ENCODE measurements at places on chromosomes 7 and 10.

- no peak for DNase-seq
Measured at GRCh38 chr10:13867822-13868221, 281.1 kb downstream of the PRPF18 start.

DNA sequence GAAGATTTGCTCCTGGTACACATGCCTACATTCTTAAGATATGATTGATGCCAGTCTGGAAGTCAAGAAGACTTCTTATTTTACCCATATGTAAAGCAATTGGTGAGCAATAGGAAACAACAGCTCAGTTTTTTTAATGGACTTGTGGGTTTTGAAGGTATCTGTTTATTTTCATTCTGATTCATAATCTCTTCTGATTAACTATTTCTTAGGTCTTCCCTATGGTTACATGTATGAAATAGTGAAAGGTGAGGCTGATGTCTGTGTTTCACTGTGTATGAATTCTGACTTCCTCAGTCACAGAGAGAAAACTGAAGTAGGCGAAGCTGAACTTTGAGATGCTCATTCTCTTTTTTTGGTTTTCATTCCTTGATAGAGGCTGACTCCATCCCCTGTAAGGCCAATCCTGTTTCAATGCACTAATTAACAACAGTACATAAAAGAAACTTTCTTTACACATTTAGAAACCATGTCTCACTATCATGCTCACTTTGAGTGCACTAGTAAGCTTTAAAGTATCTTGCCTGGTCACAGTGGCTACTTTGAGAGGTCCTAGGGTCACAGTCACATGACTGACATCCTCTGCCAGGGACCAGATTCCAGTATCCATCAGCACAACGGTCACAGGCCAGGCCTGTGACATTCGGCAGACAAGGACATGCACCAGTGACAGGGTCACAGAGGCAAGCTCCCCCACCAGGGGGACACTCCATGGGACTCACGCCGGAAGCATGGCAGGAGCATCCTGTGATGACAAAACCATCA, 59.5 kb upstream of the LAMB1 start:
- no peak for DNase-seq

GRCh38 chr7:155739538-155740143, 72.6 kb downstream of the SHH start:
- no peak for DNase-seq

- DNase-seq: no peak
Measured at GRCh38 chr7:137462074-137462715, 118.7 kb upstream of the PTN start.

DNA sequence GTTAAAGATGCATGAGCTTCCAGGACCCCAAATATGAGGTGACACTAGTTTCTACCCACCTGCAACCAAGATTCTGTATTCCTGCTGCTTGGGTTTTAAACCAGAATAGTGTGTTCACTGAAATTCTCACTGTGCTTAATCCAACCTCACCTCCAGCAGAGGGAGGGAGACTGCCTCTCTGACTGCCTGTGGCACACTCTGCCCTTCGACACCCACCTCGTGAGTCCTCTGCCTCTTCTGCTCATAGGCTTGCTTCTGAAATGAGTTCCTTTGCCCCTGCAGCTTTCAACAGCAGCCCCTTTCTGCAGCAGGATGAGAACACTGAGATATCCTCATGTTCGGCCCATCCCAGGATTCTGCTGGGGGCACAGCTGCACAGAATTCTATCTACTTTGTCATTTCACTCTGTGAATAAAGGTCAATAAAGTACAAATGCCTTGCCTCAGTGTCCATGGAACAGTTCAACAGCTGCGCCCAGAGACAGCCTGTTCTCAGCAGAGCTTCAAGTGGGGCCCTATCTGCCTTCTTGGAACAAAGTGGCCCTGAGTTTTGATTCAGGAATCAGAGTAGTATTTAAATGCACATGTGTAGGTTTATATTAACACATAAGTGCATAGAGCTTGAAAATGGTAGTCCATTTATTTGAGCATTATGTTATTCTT, 632.5 kb downstream of the TNS3 start:
- DNase-seq: no peak

GRCh38 chr10:20745556-20746375, 151.3 kb downstream of the NEBL start:
- DNase-seq: no peak

DNA sequence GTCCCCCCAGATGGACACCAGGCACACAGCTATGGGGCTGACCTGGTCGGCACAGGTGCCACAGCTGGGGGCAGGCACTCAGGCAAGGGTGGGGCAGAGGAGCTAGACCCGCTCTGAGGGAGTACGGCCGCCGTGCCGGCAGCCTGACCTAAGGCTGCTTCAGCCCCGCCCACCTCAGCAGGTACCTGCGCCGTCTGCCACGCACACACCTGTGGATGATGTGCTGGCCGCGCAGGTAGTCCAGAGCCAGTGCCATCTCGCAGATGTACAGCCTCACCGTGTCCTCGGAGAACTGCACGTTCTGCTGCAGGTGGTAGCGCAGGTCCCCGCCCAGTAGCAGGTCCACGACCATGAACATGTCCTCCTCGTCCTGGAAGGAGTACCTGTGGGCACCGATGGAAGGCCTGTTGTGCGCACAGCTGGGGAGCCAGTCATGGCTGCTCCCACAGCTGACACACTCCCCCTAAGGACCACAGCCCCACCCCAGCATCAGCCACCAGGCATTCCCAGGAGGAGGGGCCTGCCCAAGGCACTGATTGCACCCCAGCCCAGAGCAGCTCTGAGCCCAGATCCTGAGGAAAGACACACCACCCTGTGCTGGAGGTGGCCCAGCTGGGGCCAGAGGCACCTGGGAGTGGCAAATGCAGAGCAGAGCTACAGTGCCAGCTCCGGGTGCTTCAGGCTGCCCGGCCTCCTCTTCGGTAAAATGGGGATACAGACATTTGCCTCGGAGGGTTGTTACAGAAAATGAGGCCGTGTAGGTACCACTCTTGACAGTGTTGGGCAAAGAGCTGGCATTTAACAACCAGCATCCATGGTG, 40.0 kb downstream of the DPYSL4 start:
- no peak for DNase-seq

DNA sequence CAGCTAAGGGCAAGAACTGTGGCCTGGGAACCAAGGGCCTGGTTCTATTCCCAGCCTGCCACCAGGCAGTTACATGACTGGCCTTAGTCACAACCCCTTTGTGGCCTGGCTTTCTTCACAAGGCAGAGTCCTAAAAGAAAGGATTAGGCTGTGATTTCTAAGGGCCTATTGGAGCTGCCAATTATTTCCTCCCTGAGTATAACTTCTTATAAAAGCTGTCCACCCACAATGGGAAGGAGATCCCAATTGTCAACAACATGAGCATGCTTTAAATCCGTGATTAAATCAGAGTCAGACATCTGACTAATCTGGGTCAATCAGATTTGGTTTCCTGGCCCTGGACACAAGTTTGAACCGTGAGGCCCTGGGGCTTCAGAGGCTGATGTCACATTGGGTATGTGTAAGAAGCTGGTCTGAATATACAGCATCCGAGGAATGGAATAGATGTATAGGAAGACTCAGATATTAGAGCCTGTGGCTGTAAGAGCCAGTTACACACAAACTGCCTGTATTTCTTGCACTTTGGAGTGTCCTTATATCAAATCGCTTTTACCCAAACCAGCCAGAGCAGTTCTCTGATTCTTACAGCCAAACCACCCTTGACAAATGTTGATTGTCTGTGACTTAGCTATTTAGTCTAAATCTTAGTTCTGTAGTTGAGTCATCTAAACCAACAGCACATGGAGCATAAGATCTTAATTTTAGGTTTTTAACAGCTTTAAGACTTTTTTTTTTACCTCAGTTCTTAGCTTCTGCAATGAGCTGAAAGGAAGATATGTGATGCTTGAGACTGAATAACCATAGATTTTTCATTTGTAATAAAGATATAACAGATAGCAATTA, 61.3 kb downstream of the ABCB4 start:
- DNase-seq: no peak

GRCh38 chr10:119205894-119206602, 1.3 kb upstream of the GRK5 start:
- peak; percentile 5 for DNase-seq

DNA sequence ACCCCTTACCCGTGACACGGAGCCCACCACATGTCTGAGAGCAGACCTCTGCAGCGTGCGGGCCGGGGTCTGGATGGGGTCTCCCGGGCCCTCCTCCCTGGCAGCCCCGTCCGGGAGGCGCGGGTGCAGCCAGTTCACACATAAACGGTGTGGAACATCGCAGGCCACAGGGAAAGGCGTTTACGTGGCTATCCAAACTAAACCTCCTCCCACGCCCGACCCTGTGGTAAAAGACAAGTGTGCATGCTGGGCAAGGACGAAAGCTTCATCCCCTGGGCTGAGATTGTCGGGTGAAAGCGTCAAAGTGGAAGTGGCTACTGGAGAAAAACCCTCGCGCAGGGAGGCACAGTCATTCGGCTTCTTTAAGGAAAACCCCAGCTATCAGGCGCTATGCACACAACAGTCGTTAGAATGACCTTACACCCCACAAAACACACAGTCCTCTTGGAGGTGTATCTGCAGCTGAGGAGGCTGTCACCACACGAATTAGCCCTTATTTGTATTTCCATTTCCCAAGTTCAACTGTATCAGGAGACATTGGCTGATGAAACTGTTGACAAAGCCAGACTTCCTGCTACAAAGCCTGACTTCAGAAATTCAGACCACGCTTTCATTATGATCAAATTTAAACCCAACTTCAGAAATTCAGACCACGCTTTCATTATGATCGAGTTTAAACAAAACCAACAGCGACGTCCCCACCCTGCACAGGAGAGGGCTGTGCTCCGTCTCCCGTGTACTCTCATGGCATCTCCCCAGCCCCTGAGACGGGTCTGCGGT, 15.3 kb downstream of the GPER1 start:
- DNase-seq: no peak

- DNase-seq: no peak
Measured at GRCh38 chr10:123390332-123390731, 236.1 kb downstream of the BUB3 start.

GRCh38 chr7:155284496-155285274, 13.0 kb upstream of the INSIG1 start:
- no peak for DNase-seq

DNA sequence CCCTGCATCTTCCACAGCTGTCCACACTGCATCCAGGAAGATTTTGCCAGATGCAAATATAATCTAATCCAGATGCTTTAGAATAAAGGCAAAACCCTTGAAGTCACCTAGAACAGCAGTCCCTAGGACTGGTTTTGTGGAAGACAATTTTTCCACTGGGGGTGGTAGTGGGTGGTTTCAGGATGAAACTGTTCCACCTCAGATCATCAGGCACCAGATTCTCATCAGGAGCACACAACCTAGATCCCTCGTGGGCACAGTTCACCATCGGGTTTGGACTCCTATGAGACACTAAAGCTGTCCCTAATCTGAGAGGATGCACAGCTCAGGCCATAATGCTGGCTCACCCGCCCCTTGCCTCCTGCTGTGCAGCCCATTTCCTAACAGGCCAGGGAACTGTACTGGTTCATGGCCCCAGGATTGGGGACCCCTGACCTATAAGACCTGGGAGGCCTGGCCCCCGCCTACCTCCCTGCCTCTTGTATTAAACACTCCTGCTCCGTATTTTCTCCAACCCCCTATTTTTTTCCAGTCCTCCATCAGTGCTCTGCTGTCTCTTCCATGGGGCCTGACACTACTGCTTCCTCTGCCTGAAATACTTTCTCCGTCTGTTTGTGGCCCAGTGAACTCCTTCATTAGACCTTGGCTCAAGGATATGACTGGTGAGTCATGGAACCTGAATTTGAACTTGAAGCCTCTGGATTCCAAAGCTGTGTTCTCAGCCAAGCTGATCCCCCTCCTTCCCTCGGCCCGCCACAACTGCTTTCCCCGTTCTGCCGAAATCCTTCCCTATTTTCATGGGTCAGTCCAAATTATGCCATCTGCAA, 79.9 kb upstream of the RHEB start:
- no peak for DNase-seq

GRCh38 chr7:106199813-106200364, 84.9 kb downstream of the NAMPT start:
- DNase-seq: no peak

DNA sequence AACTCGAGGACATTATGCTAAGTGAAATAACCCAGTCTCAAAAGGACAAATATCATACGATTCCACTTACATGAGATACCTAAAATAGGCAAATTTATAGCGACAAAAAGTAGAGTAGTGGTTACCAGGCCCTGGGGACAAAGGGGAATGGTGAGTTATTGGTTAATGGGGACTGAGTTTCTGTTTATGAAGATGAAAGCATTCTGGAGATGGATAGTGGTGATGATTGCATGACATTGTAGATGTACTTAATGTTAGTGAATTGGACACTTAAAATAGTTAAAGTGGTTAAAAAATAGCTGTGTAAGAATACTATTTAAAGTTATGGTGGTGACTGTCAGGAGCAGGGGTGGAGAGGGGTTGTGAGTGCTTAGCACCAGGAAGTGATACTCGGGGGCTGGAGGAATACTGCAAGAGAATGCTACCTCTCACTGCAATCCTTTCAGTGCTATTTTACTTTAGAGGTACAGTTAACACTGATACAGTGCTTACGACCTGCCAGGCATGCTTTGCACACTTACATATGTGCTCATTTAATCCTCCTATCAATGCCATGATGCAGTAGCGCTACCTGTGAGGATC, 16.7 kb upstream of the TEX36 start:
- DNase-seq: no peak

GRCh38 chr10:73167783-73168464, at the start of the genes ECD and FAM149B1:
TSS of gene ECD (minus strand) at chr10:73168008. CDS start at chr10:73163937, 4,071 bp downstream.
TSS of gene FAM149B1 (plus strand) at chr10:73168119. CDS start at chr10:73168340, 221 bp downstream.
- peak; percentile 90 for DNase-seq

DNA sequence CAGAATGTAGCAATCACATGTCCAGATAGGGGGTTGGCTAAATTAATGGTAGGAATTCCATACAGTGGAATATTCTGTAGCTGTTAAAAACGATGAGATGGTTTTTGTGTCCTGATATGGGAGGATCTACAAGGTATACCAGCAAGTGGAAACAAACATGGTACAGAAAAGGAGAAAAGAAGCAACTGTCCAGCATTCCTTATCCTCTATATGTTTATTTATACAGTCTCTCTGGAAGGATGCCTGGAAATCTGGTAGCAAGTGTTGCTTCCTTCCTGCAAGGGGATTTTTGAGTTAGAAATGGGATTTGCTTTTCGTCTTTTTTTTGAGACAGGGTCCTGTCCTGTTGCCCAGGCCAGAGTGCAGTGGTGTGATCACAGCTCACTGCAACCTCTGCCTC, 19.3 kb downstream of the IL15RA start:
- DNase-seq: no peak

DNA sequence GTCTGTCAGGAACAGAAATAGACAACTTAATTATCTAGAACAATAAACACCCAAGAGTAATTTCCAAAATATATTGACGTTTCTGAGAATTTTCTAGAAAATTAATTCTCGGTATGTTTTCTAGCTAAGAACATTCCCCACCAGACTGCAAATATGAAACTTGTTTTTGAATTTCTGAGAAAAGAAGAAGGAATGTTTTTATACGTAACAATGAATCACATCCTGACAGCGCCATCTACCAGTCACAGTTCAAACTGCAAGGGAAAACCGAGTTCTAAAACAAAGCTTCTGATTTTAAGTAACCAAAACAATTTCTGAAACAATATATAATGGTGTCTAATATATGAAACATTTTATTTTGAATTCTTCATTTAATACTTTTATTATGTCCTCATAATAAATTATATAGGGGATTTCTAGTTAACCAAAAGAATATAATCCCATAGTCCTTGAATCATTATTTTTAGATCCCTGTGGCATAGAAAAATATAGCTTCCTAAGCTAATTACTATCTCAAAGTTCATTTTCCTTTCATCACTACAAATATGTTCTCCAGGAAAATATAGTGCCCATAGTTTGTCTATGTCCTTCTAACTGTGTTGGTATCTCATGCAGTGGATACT, 34.5 kb upstream of the MEOX2 start:
- DNase-seq: no peak

GRCh38 chr7:84654273-84654672, 459.7 kb upstream of the SEMA3A start:
- no peak for DNase-seq

GRCh38 chr7:80379034-80379982, 132.6 kb downstream of the GNAT3 start:
- no peak for DNase-seq

Data from stimulated activated CD4-positive, alpha-beta T cell treated with anti-CD3 and anti-CD28 coated beads, Interleukin-1b, Interleukin-23, amount 100 ng/mL, for 1 hour (primary cell).